ENCODE measurements at places on chromosomes 2 and 18. TPM values are rescaled to one million over a fixed set of nuclear protein-coding genes. Genes with fewer than 3 reads are reported as not detected.

DNA sequence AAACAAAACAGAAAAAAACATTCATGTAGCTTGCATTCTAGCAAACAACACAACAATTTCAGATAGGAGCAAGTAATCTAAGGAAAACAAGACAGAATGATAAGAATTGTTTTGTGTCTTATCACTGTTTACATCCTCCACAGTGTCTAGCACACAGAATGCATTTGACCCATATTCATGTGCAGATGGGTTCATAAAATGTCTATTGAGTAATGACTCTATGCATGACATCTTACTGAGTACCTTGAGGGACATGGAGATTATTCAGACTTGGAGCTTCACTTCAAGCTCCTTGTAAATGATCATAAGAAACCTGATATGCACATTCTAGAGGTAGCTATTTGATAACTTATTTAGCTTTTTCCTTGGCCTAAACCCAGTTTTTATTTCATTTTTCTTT, 69.0 kb downstream of the DTNA start:
- no peak for DNase-seq

DNA sequence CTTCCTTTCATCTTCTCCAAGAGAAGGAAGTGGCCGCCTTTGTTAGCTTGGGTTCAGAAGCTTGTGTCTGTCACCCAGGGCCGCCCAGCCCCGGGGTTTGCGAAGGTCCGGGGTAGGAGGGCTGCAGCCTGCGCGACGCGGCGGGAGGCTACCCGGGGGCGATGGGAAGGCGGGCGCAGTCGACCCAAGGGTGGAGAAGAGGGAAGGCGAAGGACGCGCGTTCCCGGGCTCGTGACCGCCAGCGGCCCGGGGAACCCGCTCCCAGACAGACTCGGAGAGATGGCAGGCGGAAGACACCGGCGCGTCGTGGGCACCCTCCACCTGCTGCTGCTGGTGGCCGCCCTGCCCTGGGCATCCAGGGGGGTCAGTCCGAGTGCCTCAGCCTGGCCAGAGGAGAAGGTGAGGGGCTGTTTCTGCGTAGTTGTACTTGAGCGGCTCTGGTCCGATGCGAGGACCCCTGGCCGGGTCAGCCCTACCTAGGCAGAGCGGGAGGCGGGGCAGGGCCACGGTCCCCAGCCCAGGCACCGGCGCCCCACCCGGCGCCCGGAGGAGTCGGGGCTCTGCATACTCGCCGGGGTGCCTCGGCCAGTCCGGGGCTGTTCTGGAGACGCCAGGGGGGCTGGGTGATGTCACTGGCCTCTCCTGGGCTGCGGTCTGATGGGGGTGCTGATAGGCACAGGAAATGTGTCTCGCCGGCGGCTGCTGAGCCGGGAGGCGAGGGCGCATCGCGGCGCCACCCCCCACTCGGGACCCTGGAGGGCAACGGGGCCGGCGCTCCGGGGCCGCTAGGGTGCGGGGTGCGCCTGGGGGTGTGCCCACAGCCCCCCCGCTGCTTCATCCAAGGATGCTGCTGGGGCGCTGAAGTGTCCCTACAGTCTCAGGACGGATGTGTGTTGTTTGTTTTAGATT, at the start of gene QPCT:
QPCT (plus strand) TSS at position 178 of the 909 bp plus-strand sequence; CDS start at position 280, 102 bp downstream.
- DNase-seq, result peak; percentile 89

- no peak for DNase-seq
Measured at GRCh38 chr2:47002480-47003381, 87.1 kb upstream of the MCFD2 start.

- no peak for DNase-seq
Measured at GRCh38 chr2:25690058-25690457, 16.7 kb upstream of the DTNB start.

- no peak for DNase-seq
Measured at GRCh38 chr2:104885119-104885782, 31.3 kb downstream of the POU3F3 start.

- no peak for DNase-seq
Measured at GRCh38 chr2:126664234-126664633, 8.3 kb downstream of the GYPC start.

GRCh38 chr2:49113046-49113445, 41.3 kb downstream of the FSHR start:
- DNase-seq, result no peak

GRCh38 chr2:160375037-160375436, 118.6 kb downstream of the RBMS1 start:
- no peak for DNase-seq

GRCh38 chr18:62984656-62985315, 269.4 kb downstream of the PHLPP1 start:
- DNase-seq, result no peak

GRCh38 chr2:42901076-42901640, 108.8 kb upstream of the HAAO start:
- peak; percentile 31 for DNase-seq

DNA sequence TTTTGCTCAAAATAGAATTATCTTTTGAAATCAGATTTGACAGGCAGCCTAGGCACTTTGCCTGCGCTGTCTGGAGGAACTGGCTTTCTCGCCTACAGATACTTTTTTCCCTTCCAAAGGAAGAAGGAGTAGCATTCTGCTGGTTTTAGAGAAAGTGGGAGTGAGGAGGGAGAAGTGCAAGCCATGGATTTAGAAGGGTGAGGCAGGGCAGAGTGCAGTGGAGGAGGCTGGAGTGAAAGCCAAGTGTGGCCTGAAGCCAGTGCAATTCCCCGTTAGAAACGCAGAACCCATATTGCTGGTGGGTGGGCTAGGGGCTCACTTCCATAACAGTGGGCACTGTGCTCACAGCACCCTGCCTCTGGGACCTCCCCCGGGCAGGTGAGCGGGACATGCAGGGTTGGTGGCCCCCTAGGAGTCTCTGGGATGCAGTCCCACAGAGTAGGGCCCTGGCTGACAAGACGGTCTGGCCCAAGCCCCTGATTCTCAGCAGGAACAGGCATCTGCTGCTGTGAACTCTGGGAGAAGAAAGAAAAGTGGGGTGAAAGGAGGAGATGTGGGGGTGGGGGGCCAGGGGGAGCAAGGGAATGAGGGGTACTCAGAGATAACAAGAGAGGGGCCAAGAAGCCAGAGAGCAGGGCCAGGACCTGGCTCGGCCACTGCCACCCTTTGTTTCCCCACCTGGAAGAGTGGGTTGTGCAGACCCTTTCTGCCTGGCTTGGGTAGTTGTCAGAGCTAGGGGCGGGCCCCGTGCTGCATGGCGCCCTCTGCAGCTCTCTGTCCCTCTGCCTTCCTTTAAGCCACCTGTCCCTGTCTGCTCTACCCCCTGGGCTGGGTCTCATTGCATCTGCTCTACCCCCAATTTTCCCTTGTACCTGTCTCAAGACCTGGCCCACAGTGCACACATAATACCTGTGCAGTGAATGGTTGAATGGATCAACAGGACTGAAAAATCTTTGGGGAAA, 273.5 kb upstream of the HS6ST1 start:
- DNase-seq, result peak; percentile 58

DNA sequence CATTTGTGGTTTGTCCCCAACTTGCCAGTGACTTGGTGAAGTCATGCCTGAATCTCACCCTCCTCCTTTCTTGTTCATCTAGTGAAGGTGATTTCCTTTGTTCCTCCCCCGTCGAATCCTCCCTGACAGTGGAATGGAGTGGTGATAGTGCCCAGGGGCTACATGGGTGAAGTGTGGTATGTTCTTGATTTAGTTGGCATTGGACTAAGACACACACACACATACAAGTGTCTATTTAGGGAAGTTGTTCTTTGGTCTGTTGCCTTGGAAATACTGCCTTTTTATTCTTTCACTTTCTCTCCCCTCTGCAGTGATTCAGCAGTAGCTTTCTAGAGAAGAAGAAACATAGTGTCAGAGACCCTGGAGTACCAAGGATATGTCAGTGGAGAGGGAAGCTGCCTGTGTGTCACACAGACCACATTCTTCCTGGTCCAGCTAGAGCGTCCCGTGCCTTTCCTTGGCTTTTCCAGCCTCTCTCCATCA, 10.9 kb downstream of the INPP4A start:
- DNase-seq, result no peak

GRCh38 chr2:74206180-74206688, 7.8 kb downstream of the MTHFD2 start:
- DNase-seq, result no peak

The TWIST2 gene
- total RNA-seq, result 0.83 TPM

The TMEM37 gene
- 1.5 TPM for total RNA-seq

The RGPD3 gene
- total RNA-seq, result 0.08 TPM

The C2orf72 gene
- 0.08 TPM for total RNA-seq

The CFC1 gene
- total RNA-seq, result not detected

The ANKRD53 gene
- 0.38 TPM for total RNA-seq

The TCF4 gene
- total RNA-seq, result 69.9 TPM

The ANKRD44 gene
- 6.4 TPM for total RNA-seq
